Peyer's patch (tissue), 4 donors: ENCODE measurements at places on chromosomes 3 and 15. TPM values are rescaled to one million over a fixed set of nuclear protein-coding genes. Genes with fewer than 3 reads are reported as not detected.

GRCh38 chr3:145623349-145623748, 537.6 kb downstream of the PLOD2 start:
- no peaks in the 10 kb centered on the region for H3K36me3 ChIP-seq
- no peak for DNase-seq
- H3K4me3 ChIP-seq = no peak overlapping the region
- H3K27me3 ChIP-seq = no peaks in the 10 kb centered on the region

GRCh38 chr3:155807823-155808222, 1.7 kb upstream of the C3orf33 start:
- H3K27me3 ChIP-seq = no peaks in the 10 kb centered on the region
- no peaks in the 10 kb centered on the region for H3K36me3 ChIP-seq
- H3K27ac ChIP-seq = no peak overlapping the region
- H3K4me3 ChIP-seq = no peak overlapping the region
- H3K4me1 ChIP-seq = no peaks in the 10 kb centered on the region
- DNase-seq = no peak

DNA sequence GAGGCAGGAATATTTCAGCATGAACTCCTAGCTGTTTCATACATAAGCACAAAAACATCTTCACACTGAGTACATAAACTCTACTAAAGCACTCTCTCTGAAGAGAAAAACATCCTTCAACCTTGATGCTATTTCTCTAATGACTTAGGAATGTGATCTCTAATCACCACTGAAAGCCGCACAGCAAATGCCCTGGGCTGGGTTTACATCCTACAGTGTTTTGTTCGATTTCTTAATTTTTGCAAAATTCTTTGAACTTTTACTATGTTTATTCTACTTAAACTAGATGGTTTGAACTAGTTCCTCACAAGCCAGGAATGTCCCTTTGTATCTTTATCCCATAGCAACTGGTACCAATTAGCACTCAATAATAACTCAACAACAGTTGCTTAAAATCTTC, 130.9 kb upstream of the ABI3BP start:
- H3K4me3 ChIP-seq = no peak overlapping the region
- no peak overlapping the region for H3K27ac ChIP-seq
- H3K4me1 ChIP-seq = no peaks in the 10 kb centered on the region

- H3K4me3 ChIP-seq = peak overlapping the region; percentile 12
- no peak overlapping the region for H3K27ac ChIP-seq
- no peaks in the 10 kb centered on the region for H3K36me3 ChIP-seq
- H3K27me3 ChIP-seq = no peaks in the 10 kb centered on the region
Measured at GRCh38 chr3:10504171-10505049, 976 bp downstream of the ATP2B2 start.

The MRAS gene
- 1.3 TPM for total RNA-seq

GRCh38 chr15:63986751-63987341, 59.4 kb downstream of the DAPK2 start:
- peaks cover 6% of the 10 kb centered on the region for H3K36me3 ChIP-seq
- DNase-seq = no peak
- no peaks in the 10 kb centered on the region for H3K4me1 ChIP-seq
- peak overlapping the region; percentile 57 for H3K27ac ChIP-seq
- no peak overlapping the region for H3K4me3 ChIP-seq

The KBTBD13 gene
- total RNA-seq = not detected

DNA sequence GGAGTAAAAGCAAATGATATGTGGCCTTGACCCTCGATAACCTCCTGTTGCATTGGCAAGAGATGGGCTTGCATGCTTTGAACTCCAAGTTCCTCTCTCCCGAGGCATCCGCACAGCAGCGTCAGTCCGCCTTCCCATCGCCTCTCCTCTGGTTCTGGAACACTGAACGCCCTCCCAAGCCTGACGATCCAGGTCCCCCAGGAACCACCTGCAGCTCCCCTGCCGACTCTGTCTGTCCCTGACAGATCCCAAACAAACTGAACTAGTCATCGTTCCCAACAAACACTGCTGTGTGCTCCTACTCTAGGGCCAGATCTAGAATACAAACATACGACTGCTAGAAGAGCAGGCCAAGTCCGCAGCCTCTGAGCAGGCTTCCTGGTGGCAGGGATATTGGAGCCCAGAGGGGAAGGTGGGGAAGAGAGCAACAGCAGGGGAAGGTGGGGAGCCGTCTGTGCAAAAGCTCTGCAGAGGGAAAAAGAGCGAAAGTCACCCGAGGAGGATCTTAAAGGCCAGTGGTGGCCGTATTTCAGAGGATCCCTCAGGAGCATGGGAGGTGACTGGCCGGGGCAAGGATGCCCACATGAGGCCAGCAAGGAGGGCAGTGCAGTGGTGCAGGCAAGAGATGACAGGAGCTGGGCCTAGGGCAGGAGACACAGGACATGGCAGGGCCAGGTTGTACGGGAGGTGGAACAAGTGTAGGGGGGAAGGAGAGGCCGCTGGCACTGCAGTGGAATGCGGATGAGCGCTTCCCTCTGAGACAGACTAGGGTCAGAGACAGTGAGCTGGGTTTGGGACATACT, 50.8 kb downstream of the PCSK6 start:
- H3K27me3 ChIP-seq = no peaks in the 10 kb centered on the region
- no peak overlapping the region for H3K27ac ChIP-seq
- no peak overlapping the region for H3K4me3 ChIP-seq
- no peaks in the 10 kb centered on the region for H3K4me1 ChIP-seq
- DNase-seq = no peak

The CRYGS gene
- 7.2 TPM for total RNA-seq

DNA sequence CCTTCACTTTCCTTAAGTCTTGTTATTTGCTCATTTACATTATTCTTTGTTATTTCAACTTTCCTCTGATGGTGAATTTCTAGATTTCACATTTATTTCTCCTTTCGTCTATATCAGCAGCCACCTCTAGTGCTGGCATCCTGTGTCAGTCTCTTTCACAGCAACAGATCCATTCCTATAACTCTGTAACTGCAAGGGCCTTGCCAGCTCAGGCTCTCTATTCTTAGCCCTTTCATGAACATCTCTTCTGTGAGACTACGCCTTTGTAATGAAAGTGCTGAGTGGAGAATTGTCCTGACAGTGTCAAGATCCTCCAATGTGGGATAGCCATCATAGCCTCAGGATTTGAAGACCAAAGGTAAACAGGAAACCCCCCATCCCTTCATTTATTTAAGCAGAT, 3.9 kb upstream of the SCG3 start:
- H3K4me3 ChIP-seq = no peak overlapping the region
- H3K4me1 ChIP-seq = no peaks in the 10 kb centered on the region
- no peak overlapping the region for H3K27ac ChIP-seq
- H3K36me3 ChIP-seq = no peaks in the 10 kb centered on the region
- H3K27me3 ChIP-seq = no peaks in the 10 kb centered on the region
- no peak for DNase-seq

The BFSP2 gene
- total RNA-seq = not detected

- no peak overlapping the region for H3K27ac ChIP-seq
- DNase-seq = no peak
Measured at GRCh38 chr3:105878061-105878460, 9.2 kb upstream of the CBLB start.

DNA sequence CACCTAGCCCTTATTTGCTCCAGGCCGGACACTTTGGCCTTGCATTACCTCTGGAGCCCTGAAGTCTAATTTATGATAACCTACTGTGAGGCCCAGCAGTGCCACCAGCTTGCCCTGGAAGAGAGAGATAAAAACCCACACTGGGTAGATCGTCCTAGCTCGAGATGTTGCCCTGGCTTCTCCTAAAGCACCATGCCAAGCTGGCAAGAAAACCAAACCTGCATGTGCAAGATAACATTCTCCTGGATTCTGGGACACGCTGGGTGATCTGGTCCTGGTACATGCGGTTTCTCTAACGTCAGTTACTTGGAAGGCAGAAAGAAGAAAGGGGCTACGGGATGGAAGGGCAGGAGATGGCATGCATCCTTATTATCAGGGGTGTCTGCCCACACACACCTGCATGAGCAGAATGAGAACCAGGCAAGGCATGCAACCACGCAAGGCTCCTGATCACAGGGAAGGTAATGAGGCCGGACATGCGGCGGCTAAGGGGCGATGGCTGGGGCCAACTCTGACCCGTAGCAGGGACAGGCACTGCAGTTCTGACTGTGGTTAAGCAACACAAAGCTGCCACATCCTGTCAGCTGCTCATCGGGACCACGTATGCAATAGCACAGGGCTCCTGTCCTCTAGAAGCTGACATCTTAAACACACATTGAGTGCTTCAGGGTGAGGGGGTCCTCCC, 73.0 kb downstream of the OXNAD1 start:
- H3K27me3 ChIP-seq = no peaks in the 10 kb centered on the region
- H3K36me3 ChIP-seq = no peaks in the 10 kb centered on the region
- DNase-seq = peak; percentile 86
- H3K4me3 ChIP-seq = no peak overlapping the region
- peak overlapping the region; percentile 17 for H3K27ac ChIP-seq

GRCh38 chr15:40909662-40910630, 15.7 kb downstream of the VPS18 start:
- H3K4me3 ChIP-seq = no peak overlapping the region
- no peaks in the 10 kb centered on the region for H3K27me3 ChIP-seq
- no peak overlapping the region for H3K27ac ChIP-seq
- peaks cover 16% of the 10 kb centered on the region for H3K4me1 ChIP-seq
- H3K36me3 ChIP-seq = no peaks in the 10 kb centered on the region

DNA sequence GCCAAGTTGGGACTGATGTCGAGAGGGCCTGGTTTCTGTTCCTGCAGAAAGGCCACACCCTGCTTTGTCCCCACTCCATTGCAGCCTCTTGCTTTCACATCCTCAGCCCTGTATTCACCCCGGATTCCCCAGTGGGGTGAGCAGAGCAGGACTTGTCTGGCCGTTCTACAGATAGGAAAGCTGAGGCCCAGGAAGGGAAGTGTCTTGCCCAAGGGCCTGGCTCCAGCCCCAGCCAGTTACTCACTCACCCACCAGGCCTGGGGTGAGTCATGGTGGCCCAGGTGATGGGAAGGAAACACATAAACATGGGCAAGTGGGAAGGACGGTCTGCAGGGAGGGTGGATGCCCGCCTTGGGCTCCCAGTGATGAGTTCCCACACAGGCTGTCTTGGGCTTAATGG, 6.1 kb upstream of the DUSP7 start:
- no peaks in the 10 kb centered on the region for H3K4me1 ChIP-seq
- no peak for DNase-seq
- H3K4me3 ChIP-seq = no peak overlapping the region

DNA sequence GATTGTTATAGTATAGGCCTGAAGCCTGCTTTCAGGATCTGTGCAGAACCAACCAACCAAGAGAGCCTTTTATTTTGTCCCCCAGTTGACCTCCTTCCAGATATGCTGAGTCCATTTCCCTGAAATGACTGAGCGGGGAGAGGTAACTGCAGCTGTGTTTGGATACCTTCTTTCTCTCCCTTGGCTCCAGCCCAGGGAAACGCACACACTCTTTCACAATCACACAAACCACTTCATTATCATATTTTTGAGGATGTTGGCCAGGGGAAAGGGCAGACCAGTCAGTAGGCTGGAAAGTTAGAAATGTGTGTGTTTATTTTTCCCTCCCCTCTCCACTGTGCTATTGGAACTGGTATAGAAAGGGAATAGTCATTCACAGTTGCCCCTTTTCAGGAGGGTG, 417.7 kb upstream of the TBL1XR1 start:
- H3K4me1 ChIP-seq = no peaks in the 10 kb centered on the region
- DNase-seq = no peak
- H3K4me3 ChIP-seq = no peak overlapping the region
- H3K27ac ChIP-seq = no peak overlapping the region

- H3K27me3 ChIP-seq = no peaks in the 10 kb centered on the region
- H3K27ac ChIP-seq = peak overlapping the region; percentile 73
- peak; percentile 79 for DNase-seq
- H3K36me3 ChIP-seq = peaks cover 13% of the 10 kb centered on the region
Measured at GRCh38 chr3:134374791-134375581, 739 bp upstream of the AMOTL2 start.

DNA sequence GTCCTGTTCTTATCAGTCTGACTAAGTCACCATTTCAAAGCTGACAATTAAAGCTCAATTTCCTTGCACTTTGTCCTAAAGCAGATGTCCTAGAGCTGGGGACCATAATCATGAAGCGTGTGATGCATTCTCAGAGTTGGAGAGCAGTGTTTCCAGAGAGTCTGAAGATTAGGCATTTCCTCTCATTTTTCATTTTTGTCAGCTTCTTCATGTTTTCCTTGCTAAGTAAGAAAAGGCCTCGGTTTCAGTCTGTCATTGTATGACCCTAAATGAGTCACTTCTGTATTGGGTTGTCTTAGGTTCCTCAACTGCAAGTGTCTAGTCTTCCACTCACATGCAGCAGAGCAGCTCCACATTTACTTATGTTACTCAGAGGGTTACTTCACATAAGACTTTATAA, 257.2 kb upstream of the TPRG1 start:
- no peak overlapping the region for H3K4me3 ChIP-seq
- no peak overlapping the region for H3K27ac ChIP-seq
- DNase-seq = no peak
- H3K36me3 ChIP-seq = no peaks in the 10 kb centered on the region

DNA sequence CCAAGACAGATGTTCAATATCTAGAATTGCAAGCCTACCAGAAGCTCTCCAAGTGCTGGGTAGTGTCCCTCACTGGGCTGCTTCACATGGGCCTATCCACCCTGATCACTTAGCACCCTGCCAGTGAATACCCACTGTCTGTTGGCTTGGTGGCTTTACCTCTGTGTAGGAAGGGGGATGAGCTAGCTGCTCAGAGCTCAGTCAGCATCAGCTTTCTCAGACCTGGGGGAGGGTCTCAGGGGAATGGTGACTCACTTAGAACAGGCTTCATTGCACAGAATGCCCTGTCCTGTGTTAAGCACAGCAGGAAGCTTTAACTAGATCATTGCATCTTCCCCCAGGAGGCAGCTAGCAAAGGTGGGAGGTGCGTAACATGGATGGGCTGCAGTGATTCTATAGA, 209.8 kb downstream of the PDCD6IP start:
- no peaks in the 10 kb centered on the region for H3K4me1 ChIP-seq
- no peaks in the 10 kb centered on the region for H3K36me3 ChIP-seq
- no peak for DNase-seq
- no peak overlapping the region for H3K27ac ChIP-seq
- no peak overlapping the region for H3K4me3 ChIP-seq

The UROC1 gene
- not detected for total RNA-seq

DNA sequence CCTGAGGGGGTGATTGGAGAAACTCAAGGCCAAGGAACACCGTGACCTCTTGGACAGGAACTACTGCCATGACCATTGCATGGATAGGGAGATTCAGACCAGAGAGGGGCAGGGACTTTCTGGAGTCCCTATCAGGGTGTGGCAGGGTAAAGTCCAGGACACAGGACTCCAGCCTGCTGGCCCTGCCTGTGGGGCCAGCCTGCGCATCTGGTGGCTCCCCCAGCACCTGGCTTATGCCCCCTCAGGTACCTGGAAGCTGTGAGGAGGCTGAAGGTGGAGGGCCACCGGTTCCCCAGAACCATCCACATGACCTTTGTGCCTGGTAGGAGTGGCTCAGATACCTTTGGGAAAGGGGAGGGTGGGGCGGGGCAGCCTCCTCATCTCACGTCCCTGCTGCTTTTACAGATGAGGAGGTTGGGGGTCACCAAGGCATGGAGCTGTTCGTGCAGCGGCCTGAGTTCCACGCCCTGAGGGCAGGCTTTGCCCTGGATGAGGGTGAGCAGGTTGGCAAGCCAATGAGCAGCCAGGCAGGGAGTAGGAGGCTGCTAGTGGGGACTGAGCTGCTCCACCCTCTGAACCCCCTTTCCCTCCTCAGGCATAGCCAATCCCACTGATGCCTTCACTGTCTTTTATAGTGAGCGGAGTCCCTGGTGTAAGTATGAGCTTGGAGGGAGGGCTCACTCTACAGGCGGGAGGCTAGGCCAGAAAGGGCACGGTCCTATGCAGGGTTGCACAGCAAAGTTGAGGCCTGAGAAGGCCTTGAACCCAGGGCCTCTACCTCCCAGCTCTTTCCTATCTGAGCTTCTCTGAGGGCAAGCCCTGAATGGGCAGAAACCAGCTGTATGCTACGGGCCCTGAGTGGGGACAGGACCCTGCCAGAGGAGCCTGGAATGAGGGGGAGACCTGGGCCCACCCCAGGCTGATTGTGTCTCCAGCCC, 2.9 kb downstream of the ACY1 start:
- no peak overlapping the region for H3K4me3 ChIP-seq
- no peaks in the 10 kb centered on the region for H3K4me1 ChIP-seq
- H3K36me3 ChIP-seq = no peaks in the 10 kb centered on the region
